Naive thymus-derived CD4-positive, alpha-beta T cell (primary cell): ENCODE measurements at places on chromosomes 3 and 15.

DNA sequence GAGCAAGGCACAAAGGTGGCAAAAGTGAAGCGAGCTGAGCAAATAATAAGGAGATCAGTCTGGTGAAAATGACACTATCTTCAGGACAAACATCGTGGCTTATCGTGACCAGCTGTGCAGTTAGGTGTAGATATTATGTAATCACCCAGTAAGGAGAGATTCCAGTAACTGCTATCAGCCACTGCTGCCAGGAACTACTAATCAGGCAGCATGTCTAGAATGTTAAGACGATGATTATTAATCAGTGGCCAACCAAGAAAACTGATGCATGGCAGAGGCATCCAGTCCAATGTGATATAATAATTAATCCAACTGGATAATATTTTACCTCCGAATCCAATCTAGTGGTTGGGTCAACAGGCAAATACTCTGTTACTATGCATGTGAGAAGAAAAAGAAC is 252.7 kb upstream of the ZPLD1 start:
- DNase-seq = no peak

- DNase-seq = no peak
These were observed 29.3 kb downstream of the PDIA5 start for GRCh38 chr3:123096126-123096525.

DNA sequence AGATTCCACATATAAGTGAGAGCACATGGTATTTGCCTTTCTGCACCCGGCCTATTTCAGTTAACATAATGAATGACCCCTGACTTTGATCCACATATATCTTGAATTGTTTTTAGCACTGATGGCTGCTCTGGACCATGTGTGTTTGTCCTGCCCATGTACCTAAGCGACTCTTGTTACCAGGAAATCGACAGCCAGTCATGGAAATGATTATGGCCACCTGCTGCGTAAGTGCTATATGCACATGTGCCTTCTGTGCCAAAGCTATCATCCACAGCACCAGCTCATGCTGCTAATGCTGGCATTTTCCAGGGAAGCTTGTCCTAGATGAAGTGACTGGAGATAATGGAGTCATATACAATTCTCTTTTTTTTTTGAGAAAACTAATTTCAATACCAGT is 103.7 kb downstream of the PEX5L start:
- no peak for DNase-seq

- DNase-seq = no peak
These were observed 817.0 kb downstream of the TUSC7 start for GRCh38 chr3:117526470-117527079.

DNA sequence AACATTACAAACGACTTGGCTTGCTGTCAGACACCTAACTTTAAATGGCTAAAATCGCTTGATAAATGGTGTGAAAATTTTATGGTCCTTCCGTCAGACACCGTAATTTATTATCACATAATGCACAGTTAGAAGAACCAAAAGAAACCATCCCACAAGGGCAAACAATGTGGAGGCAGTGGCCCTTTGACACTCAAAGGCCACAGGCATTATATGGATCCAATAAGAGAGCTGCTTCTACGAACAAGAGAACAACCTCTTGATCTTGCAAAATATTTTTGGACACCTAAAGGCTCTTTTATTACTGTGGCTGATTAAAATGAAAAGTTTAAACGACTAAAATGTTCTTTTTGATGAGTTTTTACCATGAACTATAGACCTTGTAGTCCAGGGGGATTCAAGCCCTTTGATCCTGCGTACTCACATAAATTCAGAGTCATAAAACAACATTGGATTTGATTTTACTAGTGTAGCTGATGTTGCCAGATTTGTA is 202.8 kb downstream of the FMN1 start:
- no peak for DNase-seq

DNA sequence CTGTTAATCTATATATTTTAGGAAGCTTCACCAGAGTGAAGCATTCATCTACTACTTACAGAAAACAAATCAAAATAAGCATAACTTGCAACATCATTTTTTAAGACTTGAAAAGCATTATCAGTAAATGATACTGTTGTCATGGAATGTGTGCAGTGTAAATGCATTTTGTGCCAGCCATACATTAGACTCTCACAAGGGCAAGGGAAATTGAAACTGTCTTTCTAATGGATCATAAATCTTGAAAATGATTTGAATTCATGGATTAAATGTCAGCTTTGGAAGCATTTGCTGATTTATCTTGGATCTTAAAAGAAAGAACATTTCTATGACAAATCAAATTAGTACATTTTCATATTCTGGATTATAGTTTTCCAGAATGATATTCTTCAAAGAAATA is 338.3 kb upstream of the SGO1 start:
- DNase-seq = no peak

- DNase-seq = no peak
These were observed 18.9 kb downstream of the TLE3 start for GRCh38 chr15:70078578-70079417.

DNA sequence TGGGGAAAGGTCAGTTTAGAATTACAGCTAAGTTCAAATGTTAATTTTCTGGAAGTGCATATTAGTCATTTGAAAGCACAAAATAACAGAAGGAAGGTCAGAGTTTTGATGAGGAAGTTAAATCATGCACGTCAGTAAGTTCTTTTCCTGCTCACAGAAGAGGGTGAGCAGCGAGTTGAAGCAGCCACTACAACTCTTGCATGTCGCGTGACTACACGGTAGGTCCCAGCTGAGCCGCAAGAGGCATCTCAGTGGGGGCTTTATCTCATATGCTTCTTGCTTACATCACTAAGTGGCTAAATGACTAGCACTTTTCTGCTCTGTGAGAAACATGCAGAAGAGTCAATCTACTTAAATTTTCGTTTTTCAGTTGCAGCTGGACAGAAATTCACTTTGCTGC is 21.3 kb upstream of the SEC62 start:
- DNase-seq = no peak

DNA sequence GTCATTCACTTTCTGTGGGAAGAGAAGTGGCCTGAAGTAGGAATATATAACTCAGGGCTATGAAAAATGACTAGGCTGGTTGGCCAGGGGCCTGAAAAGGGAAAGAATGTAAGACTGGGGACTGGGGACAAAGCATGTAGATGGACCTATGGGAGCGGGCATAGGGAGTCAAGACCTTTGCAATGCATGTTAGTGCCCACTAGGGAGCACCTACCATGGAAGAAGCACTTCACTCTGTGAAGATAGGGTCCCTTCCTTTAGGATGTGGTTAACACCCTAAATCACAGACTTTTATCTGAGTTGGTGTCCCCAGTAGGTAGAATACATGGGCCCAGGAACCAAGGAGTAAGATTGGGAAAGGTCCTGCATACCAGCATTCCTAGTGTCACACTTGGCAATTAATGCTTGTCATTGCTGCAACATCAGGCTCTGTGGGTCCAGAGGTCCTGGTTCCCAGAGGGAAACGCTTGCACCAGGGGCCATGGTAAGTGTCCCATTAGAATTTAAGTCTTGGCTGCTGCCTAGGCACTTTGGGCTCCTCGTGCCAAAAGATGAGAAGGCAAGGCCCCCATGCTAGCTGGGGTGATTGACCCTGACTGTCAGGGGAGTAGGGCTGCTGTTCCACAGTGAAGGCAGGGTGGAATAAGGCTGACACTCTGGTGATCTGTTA is 79.6 kb downstream of the CRYGS start:
- no peak for DNase-seq

- no peak for DNase-seq
These were observed 24.2 kb downstream of the ZXDC start for GRCh38 chr3:126451511-126451910.

DNA sequence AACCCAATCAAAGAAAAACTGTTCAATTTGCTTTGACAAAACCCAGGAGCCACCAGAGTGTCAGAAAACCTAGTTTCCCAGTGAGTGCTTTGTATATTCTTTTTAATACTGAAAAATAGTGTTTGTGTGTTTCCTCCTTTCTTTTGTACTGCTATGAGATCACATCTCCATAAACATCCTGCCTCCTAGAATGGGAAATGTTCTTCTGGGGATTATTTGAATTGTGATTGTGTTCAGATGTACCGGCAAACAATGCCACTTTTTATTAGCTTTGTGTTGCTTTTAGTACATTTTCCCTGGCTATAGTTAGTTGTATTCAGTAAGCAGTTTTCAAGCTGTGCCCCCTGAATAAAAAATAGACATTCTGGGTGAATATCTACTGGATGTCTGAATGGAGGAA is 148.0 kb upstream of the NR2E3 start:
- no peak for DNase-seq

DNA sequence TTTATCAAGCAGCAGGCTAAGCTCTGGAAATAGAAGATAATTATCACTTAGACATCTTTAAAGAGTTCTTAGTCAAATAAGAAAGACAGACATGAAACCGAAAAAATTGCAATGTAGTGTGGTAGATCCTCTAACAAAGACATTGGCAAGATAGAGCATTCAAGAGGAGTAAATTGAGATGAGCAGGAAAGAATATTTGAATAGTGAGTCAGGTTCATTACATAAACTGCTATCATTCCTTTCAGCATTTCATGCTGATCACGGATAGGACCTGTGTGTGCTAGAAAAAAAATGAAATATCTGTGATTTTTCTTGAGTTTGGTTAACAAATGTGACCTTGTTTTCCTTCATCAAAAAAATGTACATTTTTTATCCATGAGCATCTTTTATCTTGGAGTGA is 460.9 kb downstream of the OTOL1 start:
- no peak for DNase-seq

DNA sequence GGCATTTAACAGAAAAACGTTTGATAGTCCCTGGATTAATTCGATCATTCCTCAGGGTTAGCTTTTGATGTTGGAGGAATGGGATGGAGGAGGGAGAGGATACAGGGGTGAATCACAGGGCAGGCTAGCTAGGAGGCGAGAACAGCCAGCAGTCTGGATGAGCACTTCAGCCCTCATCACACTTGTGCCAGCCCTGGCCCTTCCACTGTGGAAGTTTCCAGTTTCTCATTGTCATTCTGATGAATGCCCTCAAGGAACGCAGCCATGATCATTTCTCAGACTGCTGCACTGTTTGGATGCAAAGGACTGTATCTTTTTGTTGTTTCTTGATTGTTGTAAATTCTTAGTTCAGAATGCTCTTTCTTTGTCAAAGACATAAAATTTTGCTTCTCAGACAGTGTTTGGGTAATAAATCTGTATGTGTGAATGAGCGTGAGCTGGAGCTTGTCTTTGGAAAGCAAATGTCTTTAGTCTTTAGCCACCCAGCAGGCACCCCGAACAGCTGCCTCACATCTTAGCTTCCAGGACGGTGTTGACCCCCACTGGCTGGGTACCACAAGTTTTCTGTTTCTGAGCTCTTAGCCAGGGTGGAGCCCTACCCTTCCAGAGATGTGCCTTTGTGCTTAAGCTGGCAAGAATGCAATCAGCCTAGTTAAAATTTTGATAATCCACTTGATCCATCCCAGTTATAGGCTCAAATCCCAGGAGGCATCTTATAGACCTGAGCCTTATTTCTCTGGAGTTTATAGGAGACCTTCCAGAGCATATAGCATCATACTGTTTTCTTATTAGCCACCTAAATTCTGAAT is 121.1 kb downstream of the PDCD6IP start:
- DNase-seq = no peak

- no peak for DNase-seq
These were observed 25.6 kb downstream of the RHOA start for GRCh38 chr3:49386056-49386756.

DNA sequence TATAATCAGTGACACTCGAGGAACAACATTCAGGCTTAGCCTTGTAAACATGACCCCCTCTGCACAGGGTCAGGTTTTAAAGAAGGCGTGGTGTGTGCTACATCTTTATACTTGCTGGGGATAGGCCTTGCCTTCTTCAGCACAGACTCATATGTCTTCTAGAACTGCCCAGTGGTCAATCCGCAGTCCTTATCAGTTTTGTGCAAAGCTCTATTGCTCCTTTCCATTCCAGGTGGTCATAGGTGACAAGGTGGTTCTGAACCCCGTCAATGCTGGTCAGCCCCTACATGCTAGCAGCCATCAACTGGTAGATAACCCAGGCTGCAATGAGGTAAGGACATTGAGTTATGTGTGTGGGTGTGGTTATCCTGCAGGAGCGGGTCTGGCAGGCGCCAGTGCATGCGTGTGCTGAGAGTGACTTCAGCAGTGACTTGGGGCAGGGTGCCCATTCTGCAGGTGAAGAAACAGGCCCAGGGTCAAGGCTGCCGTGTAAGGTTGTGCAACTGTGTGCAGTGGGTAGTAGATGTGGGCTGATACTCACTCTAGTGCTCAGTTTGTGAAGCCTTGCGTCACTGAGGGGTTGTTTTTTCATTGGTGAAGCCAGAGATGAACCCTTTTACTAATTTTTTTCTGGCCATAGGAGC is 150.9 kb downstream of the ITPR1 start:
- no peak for DNase-seq
